ENCODE measurements at places on chromosomes 11 and 22.

DNA sequence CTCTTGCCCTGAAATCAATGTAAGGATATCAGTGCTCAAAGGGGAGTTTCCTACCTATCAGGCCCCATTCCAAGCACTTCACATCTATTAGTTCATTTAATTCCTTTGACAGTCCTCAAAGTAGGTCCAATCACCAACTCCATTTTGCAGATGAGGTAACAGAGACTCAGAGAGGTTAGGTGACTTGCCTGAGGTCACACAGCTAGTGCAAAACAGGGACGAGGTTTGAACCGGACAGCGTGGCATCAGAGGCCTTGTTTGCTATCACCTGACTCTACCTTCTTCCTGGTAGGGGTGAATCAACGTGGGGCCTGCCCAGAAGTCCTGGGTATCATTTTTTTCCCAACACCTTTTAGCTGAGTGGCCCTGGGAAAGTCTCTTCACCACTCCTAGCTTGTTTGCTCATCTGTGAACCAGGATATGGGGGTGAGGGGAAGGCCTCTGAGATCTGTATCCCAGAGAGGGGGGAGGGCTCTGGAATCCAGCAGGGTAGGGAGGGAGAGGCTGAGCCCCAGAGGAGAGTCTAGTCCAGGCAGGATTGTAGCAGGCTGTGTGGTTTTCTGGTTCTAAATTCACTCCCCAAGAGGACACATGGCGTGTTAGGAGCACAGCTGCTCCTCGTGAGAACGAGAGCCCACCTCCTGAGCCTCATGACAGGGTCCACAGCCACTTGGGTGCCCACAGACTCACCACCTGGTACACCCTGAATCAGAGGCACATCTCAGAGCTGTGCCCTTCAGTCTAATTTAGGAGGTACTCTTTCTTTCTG lies 174.7 kb downstream of the MN1 start:
- no peak for DNase-seq

DNA sequence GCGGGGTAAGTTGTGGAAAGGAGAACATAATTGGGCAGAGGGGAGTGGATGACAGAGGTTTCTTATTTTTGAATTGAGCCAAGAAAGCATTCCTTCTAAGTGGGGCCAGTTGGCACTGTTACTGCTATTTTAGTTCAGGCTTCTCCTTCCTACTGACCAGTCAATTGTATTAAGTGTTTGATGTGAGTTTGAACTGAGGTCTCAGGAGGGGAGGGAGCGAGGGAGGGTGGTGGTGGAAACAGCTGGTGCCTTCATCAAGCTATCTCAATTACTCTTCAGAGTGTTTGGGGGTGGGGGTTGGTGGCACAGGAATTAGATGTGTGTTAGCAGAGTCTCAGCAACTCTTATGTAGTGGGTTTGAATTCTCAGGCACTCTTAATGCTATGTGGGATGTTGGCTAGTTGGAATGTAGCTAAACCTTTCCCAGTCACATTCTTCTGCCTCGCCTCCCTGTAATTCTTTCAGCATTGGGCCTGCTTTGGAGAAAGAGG lies 14.5 kb downstream of the CTNND1 start:
- DNase-seq = no peak

DNA sequence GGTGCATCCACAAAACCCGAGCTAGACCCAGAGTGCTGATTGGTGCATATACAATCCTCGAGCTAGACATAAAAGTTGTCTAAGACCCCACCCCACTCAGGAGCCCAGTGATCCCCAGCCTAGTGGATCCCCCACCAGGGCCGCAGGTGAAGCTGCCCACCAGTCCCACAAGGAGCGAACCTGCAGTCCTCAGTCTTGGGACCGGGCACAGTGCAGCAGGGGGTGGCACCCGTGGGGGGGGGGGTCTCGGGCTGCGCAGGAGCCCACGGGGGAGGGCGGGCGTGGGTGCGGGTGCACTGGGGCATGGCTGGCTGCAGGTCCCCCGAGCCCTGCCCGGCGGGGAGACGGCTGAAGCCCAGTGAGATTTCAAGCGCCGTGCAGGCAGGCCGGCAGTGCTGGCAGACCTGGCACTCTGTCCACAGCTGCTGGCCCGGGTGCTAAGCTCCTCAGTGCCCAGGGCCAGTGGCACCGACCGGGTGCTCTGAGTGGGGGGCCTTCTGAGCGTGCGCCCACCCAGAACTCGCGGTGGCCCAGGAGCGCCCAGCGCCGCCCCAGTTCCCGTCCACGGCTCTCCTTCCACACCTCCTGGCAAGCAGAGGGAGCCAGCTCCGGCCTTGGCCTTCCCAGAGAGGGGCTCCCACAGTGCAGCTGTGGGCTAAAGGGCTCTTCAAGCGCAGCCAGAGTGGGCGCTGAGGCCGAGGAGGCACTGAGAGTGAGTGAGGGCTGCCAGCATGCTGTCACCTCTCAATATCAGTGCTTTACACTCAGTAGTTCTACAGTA lies 989.1 kb downstream of the FAM181B start:
- DNase-seq = no peak

DNA sequence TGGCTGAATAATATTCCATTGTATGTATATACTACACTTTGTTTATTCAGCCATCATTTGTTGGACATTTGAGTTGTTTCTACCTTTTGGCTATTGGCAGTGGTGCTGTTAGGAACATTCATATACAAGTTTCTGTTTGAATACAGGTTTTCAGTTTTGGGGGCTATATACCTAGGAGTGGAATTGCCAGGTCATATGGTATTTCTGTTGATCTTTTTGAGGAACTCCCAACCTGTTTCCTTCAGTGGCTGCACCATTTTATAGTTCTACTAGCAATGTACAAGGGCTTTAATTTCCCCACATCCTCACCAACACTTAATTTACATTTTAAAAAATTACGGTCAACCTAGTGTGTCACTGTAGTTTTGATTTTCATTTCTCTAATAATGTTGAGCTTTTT lies 54.6 kb downstream of the HSD17B12 start:
- no peak for DNase-seq

GRCh38 chr11:115964091-115964490 lies 459.9 kb upstream of the CADM1 start:
- no peak for DNase-seq

DNA sequence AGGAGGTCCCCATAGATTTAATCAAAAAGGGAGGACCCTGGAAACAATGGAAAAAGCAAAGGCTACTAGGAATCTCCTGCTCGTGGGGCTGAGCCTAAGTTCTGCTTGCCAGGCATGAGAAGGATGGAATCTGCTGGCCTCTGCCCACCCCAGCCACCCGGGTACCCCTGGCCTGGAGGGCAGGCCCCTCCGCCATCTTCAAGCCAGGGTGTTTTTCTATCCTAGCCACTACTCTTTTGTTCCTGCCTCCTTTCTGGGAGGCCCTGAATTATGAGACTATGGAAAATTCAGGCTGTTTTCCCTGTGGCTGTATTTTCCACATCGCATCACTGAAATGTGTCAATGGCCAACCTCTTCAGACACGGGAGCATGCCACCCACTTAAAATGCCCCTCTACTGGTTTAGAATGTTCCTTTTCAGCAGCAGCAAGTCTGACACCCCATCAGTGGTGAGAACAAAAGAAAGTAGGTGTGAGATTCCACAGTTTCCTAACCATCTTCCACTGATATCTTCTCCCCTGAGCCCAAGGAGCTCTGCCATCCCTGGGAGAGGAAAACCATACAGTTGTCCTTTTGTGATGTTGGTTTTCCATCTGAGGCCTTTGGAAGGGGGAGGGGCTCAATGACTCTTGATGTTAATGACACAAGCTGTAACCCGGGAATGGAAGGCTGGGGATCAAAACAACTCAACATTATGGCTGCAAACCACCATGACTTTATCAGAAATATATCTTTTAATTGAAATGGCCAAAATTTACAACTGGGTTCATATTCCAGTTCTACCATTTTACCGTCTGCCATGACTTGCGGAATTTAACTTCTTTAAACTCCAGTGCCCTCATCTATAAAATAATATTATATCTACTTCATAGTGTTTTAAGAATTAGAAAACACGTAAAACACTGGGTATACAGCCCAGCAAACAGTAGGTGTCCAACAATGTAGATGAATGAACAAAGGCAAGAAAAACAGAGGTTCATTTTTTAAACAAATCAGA lies 22.2 kb downstream of the DKK3 start:
- no peak for DNase-seq

DNA sequence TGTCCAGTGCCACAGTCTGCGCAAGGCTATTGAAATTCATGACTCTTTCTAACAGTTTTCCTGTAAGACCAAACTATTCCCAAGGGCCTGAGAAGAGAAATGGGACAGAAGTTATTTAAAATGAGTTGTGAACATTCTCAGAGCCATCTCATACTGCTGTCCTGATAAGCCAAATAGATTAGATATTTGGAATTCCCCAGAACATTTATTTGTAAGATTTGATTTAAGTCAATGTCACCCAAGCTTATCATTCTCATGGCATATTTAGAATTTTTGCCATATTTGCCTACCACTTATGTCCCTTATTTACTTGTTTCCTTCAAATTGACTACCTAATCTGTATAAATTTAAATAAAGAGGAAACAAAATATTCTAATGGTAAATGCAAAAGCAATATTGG lies 82.4 kb downstream of the NAV2 start:
- DNase-seq = no peak
